ENCODE measurements at places on chromosomes 1 and 21.

DNA sequence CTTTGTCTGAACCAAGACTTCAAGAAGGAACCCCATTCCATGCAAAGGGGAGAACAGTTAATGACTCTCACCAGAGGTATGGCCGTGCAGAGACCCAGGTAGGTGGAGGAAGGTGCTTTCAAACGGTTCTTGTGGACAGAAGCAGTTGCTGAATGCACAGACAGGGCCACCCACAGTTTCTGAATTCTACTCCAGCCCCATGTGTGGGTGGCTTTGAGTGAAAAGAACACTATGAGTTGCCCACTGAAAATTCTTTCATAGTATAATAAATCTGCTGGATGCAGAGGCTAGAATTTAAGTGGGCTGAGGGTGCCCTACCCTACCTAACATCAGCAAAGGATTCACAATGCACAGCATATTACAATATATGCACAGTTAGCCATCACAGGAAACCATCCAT is 7.2 kb upstream of the CCDC185 start:
- DNase-seq: no peak

DNA sequence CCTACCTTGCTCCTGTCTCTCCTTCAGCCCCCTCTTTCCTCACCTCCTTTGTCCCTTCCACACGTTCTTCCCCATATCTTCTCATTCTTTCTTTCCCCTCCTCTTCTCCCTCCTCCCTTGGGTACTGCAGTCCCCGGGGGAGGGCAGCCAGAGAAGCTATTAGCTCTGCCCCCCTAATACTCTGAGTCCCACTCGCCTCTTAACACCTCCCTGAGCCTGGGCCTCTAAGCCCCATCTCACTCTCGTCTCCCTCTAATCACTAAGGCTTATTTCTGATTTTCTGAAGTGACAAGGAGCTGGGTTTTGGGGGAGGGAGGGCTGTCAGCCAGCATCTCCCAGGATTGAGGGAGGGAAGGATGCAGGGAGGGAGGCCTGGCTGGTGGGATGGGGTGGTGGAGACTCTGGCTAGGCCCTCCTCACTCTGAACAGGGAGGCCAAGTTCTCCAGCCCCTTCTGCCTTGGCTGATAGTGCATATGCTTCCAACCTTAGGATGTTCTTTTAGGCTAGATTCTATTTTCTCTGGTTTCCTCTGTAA is 25.6 kb upstream of the DMBX1 start:
- DNase-seq: no peak

- no peak for DNase-seq
These were observed 5.8 kb downstream of the UBE2U start for GRCh38 chr1:64209221-64209620.

GRCh38 chr1:51708911-51709760 is 92.2 kb downstream of the OSBPL9 start:
- no peak for DNase-seq

DNA sequence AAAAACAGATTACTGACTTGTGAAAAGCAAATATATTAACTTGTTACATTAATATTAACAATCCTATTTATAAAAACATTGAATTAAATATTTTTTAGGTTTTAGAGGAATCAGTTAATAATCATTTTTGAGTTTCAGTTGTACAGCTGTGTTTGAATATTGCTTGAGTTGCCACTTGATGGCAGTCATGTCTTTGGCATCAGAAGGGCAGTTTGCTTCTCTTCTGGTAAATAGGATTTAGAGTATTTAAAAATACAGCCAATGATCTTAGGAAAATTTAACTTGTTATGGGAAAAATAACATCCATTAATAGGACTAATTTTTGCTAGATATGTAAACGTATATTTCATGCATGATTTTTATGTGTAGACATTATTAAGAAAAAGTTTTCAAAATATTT is 234.1 kb downstream of the NCAM2 start:
- no peak for DNase-seq

GRCh38 chr1:87939444-87939843 is 610.8 kb downstream of the LMO4 start:
- DNase-seq: no peak

DNA sequence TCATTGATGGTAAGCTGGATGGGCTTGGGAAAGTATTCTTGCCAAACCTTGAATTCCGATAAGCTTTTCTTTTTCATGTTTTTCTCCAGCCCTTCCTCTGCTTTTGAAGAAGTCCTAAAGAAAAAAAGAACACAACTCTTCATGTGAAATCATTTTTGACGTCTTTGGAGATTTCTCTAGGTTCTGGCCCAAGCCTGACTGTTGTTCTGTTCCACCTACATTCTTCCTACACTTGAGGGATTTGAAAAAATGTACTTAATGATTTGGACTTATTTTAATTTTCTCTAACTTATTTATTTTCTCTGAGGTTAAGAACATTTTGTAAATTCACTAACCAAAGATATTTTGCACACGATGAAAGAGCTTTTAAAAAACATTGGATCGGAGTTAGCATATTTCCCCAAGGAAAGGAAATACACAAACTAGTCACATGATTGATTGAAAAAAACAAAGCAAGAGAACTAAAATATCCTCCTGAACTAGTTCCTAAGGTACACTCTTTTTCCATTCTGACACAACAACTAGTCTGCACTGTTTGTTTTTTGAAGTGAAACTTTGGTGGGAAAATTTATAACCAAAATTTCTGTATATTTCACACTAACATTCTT is 82.3 kb downstream of the LTN1 start:
- no peak for DNase-seq

DNA sequence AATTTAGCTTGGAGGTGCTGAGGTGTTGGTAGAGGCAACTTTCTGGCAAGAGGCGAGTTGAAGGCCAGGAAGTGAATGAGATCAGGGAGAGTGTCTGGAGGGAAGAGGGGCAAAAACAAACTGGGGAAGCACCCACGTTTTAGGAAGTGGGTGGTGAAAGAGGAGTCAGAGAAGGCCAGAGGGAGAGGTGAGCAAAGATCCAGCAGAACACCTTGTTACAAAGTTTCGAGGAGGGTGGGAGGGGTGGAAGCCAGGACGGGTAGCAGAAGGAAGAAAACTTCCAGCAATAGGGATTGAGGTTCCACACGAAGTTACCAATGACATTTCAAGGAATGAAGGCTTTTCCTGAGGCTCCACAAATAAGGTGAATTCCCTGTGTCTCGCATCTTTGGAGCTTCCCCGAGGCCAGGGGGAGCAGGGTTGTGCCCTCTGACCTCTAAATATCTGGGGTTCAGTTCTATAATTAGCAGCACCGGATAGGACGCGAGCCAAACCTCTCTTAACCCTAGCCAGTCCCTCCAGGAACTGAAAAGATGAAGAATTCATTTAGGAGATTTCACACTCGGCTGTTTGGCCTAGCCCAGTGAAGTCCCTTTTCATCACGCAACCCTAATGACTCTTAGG is 578 bp upstream of the SESN2 start:
- no peak for DNase-seq

DNA sequence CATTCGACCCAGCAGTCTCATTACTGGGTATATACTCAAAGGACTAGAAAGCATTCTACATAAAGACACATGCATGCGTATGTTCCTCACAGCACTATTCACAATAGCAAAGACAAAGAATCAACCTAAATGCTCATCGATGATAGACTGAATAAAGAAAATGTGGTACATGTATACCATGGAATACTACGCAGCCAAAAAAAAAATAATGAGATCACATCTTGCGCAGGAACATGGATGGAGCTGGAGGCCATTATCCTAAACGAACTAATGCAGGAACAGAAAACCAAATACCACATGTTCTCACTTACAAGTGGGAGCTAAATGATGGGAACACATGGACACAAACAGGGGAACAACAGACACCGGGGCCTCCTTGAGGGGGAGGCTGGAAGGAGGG is 43.7 kb downstream of the ELF3 start:
- no peak for DNase-seq

DNA sequence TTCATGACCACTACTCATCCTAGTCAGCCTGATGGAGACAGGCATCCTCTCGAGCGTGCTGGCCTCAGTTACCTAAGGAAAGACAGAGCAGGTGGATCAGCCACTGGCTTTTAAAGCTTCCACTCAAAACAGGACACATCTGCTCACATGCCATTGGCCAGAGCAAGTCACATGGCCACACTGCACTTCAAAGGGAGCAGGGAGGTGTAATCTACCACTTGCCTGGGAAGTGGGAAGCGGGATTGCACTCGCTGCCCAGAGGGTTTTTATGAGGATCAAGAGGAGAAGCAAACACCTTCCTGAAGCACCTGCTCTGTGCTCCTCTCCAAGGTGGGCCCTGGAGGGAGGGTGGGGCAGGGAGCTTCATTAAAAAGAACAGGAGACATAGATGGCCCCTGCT is 108.0 kb downstream of the TAS1R2 start:
- DNase-seq: no peak

DNA sequence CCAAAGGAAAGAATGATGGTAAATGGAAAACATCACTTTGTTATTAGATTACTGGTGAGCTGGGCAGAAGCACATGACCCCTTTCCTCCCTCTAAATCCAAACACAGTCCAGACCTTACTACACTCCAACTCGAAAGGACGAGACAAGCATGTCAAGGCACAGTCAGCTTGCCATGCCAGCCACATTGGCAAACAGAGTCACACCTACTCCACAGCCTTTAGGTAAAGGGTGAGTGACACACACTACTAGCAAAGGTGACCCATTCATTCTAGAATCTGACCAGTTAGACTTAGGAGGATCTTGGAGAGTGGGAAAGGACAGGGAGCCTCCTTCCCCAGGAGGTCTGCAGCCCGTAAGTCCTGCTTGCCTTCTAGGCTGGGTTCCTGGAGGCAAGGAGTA is 3.0 kb downstream of the SLC44A3 start:
- DNase-seq: no peak

DNA sequence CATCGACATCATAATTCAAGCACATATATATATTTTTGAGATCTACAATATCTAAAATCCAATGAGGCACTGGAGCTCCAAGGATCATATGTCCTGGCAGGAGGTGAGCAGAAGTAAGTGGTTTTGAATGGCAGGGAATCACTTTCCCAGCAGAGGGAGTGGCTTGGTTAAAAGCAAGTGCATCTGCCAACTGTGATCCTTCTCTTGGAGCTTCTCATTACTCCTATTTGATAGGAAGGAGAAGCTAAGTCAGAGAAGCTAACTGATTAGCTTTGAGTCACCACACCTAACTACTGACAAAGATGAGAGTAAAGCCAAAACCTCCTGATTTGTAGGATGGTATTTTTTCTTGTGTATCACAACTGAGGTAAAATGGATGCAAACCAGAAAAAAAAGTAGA is 55.0 kb downstream of the ALG14 start:
- no peak for DNase-seq

GRCh38 chr1:228768355-228769000 is 33.2 kb downstream of the RHOU start:
- DNase-seq: no peak

GRCh38 chr21:29549614-29550013 is 250.9 kb downstream of the BACH1 start:
- DNase-seq: no peak
